Stimulated activated effector memory CD8-positive, alpha-beta T cell treated with anti-CD3 and anti-CD28 coated beads, Interleukin-12 subunit alpha, Interleukin-12 subunit beta, amount 100 ng/mL, for 72 hours (primary cell): ENCODE measurements at places on chromosomes 4 and X.

DNA sequence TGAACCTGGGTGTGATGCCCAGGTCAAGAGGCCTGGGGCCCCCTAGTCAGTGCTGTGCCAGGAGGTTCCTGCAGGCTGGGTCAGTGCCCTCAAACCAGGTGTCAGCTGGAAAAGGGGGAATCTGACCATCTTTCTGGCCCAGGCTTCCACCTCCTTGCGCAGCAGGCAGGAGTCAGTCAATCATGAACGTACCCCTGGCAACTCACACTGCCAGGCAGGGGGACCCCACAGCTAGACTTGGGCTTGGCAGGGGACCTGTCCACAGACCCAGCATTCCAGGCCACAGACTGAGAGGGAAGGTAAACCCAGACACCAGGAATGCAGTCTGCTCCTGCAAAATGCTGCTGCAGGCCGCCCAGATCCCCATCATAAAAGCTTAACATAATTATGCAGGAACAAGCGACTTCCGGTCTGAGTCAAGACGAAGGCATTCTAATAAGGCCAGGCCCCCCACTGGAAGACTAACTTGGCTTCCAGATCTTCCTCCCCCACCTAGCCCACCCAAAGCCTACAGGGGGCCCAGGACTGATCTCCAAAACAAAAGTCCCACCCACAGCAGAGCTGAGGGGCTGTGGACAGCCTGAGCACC, 156.3 kb downstream of the BCOR start:
- no peak for DNase-seq

DNA sequence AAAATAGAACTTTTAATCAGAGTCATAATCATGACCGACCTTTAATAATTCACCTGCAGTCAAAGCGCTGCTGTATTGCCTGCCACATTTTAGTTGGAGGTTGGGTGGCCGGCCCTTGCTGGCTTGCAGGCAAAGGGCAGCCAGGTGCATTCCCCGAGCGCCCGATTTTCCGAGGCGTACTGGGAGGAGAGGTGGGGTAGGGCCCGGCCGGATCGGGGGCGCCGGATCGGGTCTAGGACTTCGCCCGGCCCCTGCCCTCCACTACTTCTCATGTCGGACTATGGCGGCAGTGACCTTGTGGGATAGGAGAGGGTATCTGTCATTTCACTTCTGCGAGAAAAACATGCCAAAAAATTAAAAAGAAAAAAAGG, 2.5 kb upstream of the RS1 start:
- peak; percentile 56 for DNase-seq

- no peak for DNase-seq
Observed at GRCh38 chr4:176879380-176880116, 86.8 kb upstream of the VEGFC start.

- no peak for DNase-seq
Observed at GRCh38 chr4:112513971-112514646, 1.9 kb downstream of the NEUROG2 start.

DNA sequence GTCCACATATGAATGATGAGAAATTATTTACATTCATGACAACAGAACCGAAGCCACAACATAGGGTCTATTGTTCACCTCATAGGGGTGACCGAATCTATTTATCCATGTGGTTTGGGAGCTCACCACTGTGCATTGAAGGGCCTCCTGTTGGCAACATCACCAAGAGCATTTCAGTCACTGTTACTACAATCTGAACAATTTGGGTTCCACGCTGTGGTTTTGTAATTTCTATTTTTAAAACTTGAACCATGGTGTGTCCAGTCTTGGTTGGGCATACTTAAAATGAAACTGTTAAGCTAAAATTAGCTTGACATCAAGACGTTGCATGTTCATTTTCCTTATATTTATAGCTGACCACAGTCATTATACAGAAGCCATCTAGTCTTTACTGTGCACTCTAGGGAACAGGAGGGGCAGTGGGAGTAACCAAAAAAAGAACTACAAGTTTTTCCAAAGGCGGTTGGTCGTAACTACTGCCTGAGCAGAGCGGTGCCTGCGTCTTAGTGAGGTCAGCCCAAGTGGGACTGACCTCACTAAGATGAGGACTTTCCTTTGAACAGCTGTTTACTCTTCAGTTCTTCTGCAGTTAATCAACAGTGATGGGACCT, 192.1 kb downstream of the SPRY1 start:
- no peak for DNase-seq

DNA sequence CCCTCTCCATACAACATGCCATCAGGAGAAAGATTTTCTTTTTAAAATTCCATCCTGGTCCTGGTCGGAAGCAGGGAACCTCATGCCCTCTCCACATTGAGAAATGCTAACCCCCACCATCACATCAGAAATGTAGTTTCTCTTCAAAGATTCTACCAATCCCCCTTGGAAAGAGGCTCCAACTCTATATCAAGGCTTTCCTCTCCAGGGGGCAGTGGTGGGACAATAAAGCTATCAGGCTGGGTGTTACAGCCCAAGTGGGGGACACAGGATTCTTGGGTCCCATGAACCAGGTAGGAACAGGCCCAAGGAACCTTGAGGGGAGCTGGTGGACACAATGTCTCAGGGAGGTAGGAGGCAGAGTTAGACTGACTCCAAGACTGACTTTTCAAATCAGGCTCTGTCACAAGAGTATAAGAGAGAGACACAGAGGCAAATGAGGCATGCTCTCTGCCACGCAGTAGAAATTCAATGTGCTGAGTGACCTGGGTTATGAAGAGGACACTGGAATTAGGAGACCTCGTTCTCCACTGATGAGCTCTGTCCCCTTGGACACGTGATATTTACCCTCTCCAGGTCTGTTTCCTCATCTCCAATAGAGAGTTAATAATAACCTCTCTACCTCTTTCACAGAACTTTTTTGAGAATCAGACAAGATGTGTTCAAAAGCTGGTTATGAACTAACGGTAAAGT, 4.5 kb downstream of the GJB1 start:
- no peak for DNase-seq

GRCh38 chr4:70737409-70737808, 15.6 kb downstream of the RUFY3 start:
- no peak for DNase-seq

DNA sequence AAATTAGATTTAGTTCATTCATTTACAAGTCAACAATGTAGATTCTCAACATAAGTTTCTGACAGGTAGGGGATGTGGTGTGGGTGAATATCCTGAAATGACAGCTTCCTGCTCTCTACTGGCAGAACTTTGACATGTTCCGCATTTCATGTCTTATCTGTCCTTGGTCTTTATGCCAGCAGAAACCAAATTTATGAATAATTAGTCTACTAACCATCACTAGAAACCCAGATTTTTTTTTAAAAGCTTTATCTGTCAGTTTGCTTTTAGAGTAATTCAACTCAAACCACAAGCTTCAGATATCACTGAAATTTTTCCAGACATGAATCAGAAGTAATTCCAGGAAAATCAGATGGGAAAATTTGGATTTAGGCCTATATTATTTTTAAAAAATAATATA, 17.9 kb downstream of the COQ2 start:
- no peak for DNase-seq

DNA sequence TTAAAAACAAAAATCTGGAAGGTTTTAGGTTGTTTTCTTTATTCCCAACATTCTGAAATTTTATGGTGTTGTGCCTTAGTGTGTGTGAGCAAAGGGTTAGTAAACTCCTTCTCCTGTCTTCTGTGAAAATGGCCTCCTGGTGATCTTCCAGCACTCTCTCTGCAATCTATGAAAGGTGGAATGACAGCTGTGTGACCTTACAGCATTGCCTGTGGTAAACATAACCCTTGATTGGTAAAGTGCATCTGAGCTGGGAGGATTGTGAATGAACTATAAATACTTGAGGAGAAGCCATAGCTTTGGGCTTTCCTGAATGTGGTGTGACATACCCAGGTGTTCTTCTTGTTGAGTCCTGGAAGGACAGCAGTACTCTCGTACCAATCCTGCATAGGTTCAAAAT, 10.0 kb downstream of the ART3 start:
- no peak for DNase-seq

GRCh38 chrX:150032742-150033141, 94.5 kb upstream of the EOLA2 start:
- DNase-seq: no peak

- no peak for DNase-seq
Observed at GRCh38 chr4:172650758-172651530, 517.7 kb upstream of the GALNT7 start.

DNA sequence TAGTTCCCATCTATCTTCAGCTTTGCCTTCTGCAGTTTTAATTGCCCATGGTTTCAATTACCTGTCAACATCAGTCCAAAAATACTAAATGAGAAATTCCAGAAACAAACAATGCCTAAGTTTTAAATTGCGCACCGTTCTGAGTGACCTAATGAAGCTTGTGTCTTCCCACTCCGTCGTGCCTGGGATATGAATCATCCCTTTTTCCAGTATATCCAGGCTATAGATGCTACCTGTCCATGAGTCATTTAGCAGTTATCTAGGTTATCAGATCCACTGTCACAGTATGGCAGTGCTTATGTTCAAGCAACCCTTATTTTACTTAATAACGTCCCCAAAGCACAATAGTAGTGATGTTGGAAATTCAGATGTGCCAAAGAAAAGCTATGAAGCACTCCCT, 363.6 kb upstream of the FAM241A start:
- no peak for DNase-seq

DNA sequence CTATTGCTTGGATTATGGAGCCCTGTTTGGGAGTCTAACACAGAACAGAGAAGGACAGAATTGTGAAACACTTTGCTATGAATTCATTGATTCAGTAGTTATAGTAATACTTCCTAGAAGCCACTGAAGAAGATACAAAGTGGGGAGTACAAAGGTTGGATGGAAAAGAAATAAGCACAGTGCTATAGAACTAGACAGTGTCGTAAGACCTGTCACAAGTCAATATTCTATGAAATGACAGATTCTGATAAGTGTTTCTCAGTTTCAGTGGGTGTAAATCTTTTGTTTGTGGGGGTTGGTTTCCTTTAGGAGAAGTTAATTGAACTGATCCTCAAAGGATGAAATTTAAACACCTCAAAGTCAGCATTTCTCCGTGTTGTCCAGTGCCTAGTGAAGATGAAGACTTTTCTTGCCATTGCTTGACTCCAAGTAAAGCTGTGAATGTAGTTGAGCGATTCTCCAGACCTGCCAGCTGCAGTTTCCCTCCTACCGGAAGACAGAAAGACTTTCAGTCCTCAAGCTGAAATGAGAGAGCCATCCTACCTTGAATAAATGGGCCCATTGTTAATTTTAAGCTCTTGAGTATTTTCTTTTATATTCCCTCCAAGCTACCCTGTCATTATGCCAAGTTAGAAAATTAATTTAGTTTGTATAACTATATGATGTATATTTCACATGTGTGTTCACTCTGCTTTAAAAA, 7.9 kb downstream of the PDLIM5 start:
- no peak for DNase-seq

GRCh38 chr4:189499696-189500095, 441.0 kb upstream of the FRG1 start:
- DNase-seq: no peak

DNA sequence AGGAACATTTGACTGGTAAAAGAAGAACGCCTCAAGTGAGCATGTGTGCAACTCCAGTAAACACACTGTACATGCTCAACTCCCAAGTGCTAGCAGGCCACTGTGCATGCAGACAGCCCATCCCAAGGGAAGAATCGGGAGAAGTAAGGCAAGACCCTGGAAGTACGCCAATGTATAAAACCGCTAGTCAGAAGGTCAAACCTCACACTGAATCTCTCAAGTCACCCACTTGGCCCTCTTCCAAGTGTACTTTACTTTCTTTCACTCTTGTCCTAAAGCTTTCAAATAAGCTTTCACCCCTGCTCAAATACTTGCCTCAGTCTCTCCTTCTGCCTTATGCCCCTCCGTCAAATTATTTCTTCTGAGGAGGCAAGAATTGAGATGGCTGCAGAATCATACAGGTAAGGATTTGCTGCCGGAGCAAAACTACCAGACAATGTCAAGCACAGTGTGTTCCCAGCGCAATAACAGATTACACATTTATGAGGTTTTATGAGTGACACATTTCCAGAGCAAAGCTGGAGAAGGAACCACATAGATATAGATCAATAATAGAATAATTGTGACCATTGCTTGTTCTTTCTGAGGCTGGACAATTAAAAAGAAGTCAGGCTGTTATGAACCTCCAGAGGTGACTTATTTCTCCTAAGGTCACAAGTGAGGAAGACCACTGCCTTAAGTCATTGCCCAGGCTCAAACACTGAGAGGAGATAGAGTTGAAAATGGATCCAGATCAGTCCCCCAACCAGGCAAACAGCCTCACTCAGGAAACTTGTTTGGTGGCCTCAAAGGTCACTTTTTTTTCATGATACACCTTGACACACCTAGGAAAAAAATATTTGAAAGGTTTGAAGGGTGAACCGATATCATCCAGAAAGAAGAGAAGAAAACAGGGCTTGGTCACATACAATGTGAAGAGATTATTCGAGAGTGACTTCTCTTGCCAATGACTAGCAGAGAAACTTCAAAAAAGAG, 26.3 kb downstream of the CXCL1 start:
- DNase-seq: no peak

DNA sequence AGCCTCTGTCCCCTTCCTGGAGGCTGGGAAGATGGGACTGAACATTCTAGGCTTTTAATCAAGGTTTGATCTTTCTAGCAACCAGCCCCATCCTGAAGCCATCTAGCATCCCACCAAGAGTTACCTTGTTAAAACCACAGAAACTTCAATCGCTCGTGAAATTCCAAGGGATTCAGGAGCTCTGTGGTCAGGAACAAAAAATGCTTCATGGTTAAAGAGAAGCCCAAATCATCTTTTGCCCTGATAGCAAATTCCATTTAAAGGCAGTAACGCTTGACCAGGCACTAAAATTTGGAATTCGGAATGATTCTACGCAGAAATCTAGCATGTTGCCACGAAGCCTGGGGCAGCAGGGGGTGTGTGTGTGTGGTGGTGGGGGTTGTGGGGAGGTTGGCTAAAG, 47.8 kb downstream of the CASP6 start:
- no peak for DNase-seq

DNA sequence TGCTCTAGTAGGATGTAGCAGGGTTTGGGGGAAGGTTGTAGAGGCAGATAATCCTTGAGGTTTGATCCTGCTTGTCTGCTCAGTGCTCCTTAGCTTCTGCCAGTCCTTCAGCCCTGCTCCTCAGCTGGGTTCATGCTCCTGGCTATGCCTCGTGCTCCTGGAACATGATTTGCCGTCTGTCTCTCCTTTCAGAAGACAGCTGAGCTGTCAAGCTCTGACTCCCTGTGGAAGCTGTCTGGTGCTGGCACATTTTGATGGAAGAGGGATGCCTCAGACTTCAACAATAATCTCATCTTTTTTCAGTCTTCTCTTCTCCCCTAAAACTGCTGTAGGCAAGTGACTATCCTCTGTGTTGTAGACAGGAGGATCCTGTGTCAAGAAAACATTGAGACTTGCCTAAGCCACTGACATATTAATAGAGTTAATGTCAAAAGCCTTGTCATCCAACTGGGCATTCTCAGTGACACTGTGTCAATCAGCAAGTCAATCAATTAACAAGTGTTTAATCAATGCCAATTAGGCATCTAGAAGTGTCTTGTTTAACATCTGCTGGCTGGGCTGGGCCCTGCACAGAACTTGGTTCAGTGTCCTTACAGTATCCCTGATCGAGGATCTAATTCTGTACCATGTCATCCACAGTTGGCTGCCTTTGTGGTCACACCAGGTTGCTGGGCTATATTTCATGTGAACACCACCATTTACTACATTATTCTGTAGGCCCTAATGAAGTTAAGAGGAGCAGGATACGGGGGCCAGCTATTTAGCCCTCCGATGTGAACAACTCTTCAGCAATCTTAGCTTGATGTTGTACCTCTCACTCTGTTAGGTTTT, 96.7 kb downstream of the SYNPO2 start:
- DNase-seq: no peak
